ENCODE measurements at places on chromosomes 13 and 19.

GRCh38 chr13:50309318-50309717, 294.1 kb downstream of the KCNRG start:
- DNase-seq: no peak

DNA sequence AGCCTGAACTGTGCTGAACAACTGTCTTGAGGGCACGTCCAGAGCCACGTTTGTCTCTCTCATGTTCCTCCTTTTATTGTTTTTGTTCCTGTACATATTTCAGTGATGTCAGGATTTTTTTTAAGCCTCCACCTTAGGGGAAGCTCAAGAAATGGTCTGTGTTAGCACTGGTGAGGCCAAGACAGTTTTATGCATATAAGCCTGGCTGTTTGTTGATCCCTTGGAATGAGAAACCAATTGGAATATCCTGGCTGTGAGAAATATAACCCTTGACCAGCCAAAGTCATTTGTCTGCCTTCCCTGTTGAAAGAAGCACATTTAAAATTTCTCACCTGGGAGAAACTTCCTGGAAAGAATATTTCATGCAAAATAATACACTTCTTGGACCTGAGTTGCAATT, 115.8 kb downstream of the DNAJC15 start:
- no peak for DNase-seq

DNA sequence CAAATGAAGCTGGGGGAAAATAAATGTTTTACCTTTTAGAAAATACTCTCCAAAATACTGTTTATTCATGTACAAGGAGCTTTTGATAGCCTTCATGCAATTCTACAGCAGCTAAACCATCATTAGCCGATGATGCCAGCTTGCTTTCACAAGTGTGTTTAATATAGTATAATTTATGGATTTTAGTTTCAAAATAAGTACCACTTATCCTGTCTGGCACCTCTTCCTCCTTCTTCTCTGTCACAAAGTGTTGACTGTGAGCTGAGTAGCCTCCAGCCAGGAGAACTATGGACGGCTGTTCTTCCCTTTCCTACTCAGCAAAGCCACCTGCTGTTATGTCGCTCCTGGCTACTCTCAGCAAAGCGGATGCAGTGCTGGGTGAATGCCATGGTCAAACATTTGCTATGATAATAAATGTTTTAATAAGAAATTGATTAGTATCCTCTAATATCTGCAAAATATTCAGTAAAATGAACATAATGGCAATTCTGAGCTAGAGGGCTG, 238.2 kb downstream of the LIG4 start:
- DNase-seq: no peak

DNA sequence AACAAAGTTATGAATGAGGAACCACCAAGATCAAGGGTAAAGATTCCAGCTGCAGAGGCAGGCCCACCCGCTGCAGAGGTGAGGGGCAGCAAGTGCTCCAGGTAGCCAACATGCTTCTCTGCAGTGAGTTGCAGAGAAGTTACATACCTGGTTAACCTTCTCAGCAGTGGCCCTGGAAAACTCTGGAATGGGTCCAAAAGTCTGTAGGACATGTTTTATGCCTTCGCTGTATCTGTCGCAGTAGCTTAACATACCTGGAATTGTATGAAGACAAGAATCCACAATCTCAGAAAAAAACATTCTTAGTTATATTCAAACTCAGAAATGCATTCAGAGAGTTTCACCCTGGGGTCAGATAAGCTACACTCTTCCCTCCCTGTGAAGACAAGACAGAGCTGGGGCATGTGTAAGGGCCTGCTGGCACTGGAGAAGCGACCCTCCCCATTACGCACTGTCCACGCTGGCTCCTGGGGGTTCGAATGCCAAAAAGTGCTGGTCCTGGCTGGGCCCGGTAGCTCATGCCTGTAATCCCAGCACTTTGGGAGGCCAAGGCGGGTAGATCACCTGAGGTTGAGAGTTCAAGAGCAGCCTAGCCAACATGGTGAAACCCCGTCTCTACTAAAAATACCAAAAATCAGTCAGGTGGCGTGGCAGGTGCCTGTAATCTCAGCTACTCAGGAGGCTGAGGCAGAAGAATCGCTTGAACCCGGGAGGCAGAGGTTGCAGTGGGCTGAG, 121.0 kb downstream of the CRYL1 start:
- DNase-seq: no peak

- DNase-seq: no peak
These were observed 596.6 kb downstream of the KCTD12 start for GRCh38 chr13:76289558-76289957.

GRCh38 chr13:92823059-92823458, 403.5 kb upstream of the GPC6 start:
- DNase-seq: no peak

- DNase-seq: no peak
These were observed 57.3 kb downstream of the KLF2 start for GRCh38 chr19:16381756-16382401.

DNA sequence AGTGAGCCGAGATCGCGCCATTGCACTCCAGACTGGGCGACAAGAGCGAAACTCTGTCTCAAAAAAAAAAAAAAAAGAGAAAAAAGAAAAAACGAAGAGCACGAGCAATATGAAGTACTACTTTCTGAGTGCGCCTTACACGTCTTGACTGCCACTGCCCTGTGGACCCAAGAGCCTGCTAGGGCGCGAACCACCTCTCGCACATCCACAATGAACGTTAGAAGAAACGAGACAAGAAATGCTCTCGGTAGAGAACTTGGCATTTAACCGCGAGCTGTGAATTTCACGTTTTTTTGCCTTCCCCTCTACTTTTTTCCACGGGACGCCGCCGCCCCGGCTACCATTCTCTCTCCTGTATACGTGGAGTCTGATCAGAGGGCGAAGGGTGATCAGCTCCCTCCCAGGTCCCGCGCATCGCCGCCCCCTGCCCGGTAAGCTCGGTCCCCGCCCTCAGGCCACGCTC, 454 bp downstream of the TIMM44 start:
- DNase-seq: no peak

DNA sequence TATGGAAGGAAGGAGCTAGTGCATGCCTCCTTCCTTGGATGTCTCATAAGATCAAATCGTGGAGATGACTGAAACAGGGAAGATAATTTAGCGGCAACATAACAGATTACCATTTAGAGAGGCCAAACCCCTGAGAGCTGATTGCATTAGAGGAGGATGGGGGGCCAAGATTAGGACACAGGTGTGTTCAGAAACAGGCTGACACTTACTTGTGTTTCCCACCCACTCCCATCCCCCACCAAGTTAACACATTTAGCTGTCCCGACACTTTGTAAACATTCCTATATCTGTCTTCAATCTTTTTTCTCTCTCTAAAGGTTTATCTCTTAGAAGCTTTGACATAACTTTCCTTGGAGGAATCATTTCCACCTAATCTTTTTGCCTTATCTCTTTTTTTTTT, 48.8 kb upstream of the KCTD4 start:
- no peak for DNase-seq

DNA sequence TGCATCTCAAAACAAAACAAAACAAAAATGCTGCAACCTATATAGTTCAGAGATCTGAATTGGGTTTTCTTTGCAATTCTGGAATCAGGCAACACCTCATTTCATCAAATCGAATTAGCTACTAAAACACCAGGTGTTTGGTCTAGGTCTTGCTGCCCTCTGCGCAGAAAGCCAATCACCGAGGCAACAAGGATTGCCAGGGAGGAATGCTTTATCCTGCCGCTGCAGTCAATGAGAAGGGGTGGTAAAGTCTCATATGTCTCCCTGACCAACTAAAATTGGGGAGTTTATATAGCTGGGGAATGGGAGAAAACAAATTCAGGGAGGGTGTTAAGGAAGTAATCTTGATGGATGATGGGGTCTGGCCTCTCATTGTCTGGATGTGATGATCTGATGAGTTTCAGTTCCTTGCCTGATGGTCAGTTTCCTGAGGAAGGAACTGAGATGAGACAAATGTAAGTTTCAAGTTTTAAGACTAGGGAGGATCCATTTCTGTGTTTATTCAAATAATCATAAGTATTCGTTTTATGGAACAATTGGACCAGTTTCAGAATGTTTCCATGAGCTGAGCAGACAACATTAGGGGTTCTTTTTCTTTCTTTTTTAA, 5.0 kb upstream of the YJU2 start:
- no peak for DNase-seq

DNA sequence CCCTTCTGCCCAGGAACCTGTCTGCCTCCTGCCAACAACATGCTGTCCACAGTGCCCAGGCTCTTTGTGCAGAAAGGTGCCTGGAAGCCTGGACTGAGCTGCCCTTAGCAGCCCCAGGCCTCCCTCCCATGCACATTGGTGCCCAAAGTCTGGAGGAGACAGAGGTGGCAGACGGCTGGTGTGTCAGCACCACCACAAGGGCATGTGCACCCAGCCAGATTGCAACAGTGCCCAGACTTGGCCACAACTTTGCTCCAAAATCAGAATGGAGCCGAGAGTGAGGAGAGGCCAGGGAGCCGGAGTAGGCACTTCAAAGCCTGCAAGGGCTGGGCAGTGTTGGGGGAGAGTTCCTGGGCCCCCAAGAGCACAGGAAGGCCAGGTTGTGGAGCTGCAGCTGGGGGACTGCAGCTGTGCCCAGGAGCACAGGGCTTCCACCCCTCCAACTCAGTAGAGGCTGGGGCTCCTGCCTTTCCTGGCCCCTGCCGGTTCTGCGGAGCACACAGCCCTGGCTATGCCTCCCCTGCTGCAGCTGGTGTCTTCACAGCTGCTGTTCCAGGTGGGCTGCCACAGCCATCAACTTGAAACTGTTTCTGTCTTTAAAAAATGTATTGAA, 1255.8 kb downstream of the SLITRK5 start:
- no peak for DNase-seq

DNA sequence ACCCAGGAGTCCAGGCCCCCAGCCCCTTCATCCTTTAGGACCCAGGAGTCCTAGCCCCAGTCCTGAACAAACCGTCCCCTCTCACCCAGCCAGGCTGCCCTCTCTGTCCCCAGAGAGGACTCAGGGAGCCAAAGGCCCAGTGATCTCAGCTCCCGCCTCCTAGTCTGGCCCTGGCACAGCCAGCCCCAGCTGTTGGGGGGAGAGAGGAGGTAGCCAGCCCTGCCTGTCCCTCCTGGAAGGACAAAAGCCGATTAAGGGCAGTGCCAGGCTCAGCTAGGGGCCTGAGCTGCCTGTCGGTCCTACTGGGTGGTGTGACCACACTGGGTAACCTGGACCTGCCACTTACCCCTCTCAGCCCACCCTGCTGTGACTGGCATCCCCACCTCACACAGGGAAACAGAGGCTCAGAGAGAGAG, 14.5 kb downstream of the LIPE start:
- DNase-seq: no peak

DNA sequence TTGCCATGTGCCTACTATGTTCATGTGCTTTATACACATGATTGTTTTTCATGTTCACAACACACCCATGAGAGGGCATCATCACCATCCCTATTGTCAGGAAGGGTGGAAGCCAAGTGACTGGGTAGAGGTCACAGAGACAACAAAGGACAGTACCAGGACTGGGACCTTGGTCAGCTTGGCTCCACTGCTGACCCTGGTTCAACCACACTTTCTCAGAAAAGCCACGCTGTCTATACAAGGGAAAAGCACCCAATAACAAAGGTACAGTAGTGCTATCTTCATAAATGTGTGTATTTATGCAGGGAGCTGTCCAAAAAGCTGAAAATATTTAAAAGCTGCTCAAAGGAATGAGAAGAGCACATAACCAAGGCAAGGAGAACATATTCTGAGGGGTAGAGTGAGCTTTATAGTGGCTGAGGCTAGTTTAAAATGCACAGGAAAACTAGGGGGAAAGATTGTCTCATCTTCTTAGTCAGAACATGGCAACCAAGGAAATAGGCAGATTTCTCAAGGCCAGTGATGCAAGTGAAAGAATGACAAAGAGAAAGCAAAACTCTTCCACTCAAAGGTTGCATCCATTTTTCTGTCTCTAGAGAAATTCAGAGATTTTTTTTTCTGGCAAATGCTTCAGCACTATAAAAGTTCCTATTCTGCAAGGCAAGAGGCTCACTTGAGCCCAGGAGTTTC, 415.0 kb downstream of the FOXO1 start:
- no peak for DNase-seq

GRCh38 chr19:28968721-28969120, 244.2 kb downstream of the UQCRFS1 start:
- no peak for DNase-seq

GRCh38 chr13:98505217-98505616, 71.7 kb downstream of the STK24 start:
- no peak for DNase-seq

DNA sequence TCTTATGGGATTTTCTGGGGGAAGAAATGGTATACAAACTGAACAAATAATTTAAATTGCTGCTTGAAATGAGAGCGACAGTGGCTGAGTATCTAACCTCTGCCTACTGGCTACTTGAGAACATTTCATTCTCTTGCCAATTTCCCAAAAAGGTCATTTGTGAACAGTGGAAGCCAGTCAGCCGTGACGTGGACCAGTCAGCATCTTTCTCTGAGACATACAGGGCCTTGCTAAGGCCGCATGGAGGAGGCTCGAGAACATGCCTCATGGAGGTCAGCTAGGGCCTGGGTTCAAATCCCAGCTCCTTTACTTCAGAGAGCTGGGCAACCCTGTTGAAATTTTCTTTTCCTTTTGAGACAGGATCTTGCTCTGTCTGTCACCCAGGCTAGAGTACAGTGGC, 20.3 kb downstream of the ZC3H4 start:
- DNase-seq: no peak

DNA sequence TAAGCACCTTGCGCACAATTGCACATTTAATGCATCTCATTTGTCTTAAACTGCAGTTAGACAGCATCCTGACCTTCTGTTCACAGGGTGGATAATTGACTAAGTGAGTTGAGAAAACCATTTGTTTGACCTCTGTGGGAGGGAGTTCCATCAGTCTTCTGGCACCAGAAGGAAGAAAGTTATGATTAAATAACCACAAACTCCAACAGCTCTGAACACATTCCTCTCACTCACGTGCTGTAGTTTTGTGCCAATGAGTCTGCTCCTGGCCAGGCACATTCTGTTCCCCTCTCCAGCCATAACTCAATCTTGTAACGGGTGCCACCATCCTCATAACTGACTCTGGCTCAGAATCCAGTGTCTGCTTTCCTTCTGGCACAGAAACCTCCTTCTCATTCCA, 817.2 kb downstream of the SLITRK1 start:
- DNase-seq: no peak

GRCh38 chr13:97371486-97372109, 62.4 kb upstream of the RAP2A start:
- DNase-seq: no peak

GRCh38 chr19:4542896-4543841, 3.3 kb upstream of the LRG1 start:
- DNase-seq: no peak

GRCh38 chr13:33250609-33251008, 34.9 kb downstream of the STARD13 start:
- no peak for DNase-seq

DNA sequence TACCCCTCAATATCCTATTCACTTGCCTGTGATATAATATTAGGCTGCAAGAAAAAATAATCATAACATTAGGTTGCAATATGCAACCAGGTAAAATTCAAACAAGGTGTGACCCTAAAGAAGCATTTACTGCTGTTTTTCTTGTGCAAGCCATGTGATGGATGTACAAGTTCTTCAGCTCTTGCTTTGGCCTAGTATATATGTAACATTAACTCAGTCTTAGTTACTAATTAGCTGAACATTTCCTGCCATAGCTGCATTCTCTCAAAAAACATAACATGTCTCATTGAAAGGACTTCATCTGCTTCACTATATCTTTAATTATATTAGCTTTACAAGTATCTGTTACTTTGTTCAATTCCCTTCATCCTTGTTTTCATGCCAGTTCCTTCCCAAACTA, 406.8 kb upstream of the HTR2A start:
- DNase-seq: no peak

GRCh38 chr19:13982773-13983172, 23.3 kb downstream of the RFX1 start:
- DNase-seq: no peak

Data from CD4-positive, alpha-beta T cell treated with Interleukin-17A for 1 hour (primary cell).